Stimulated activated CD4-positive, alpha-beta T cell treated with anti-CD3 and anti-CD28 coated beads, Interleukin-1b, Interleukin-23, amount 100 ng/mL, for 1 hour (primary cell): ENCODE measurements at places on chromosomes 12 and 14.

GRCh38 chr12:121788176-121788818 lies 5.2 kb downstream of the RHOF start:
- no peak for DNase-seq

- DNase-seq, result no peak
Observed at GRCh38 chr14:60508707-60509437, at the start of gene SIX6. Gene SIX6 (plus strand): TSS chr14:60509146. CDS start chr14:60509399, 253 bp downstream.

DNA sequence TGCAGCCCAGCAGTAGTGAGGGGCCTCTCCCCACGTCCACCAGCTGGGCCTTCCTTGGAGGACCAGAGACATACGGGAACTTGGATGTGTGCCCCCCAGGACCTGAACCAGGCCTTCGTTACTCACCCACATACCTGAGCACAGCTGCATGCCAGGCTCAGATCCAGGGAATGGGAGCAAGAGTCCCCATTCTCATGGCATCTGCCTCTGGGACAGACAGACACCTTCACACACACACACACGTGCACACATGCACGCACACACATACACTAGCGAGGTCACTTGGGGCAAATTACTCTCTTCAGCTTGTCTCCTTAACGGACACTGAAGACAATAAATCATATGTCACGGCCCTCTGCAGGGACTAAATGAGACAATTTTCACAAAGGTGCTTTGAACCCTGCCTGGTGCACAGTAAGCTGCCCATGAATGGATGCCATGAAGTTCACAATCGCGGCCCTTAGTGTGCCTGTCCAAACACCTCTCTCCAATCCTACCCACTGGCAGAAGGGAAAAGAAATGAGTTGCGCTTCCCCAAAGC lies 5.7 kb downstream of the SCARB1 start:
- DNase-seq, result no peak

DNA sequence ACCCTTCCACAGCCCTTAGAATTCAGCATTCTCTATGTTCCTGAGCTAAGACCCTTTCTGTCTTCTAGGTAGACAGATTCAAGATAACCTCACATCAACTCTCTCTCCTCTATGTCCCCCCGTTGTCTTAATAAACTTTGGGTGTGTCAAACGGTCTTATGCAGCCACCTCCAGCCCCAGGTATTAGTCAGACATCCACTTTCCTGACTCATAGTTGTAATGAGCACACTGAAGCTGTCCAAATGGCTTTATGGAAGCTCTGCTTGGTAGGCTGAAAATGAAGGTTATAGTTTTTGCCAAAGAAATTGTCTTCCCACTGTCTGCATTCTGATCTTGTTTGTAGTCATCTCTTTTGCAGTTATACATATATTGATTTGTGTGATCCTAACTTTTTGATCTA lies 482.0 kb downstream of the RMST start:
- no peak for DNase-seq

- no peak for DNase-seq
Observed at GRCh38 chr12:49624921-49625577, 1.7 kb downstream of the PRPF40B start.

DNA sequence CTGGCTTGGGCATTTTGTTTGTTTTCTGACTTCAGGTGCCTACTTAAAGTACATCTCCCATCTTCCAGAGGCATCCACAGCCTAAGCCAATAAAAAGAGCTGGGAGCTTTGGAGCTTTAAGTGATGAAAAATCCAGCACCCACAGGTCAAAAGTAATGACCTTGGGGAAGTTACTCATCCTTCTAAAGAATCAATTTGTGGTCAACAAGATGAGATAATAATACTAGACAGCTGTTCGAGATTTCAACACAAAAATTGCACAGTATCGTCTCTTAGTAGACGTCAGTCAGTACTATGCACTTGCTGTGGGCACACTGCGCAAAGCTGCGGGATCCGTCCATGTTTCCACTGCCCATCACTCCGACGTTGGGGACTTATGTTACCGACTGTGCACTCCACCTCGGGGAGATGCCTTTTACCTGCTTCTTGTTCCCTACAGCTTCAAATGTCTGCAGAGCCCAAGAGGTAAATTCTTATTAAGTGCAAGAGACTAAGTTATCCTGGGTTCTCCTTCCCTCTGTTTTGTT lies 1.3 kb downstream of the ST8SIA1 start:
- DNase-seq, result no peak

GRCh38 chr12:40012711-40013110 lies 93.2 kb downstream of the SLC2A13 start:
- no peak for DNase-seq

- no peak for DNase-seq
Observed at GRCh38 chr12:71503579-71504391, 64.2 kb downstream of the LGR5 start.

GRCh38 chr14:68664225-68664681 lies 128.6 kb downstream of the ZFP36L1 start:
- DNase-seq, result no peak

- DNase-seq, result no peak
Observed at GRCh38 chr12:129815846-129816245, 88.0 kb downstream of the TMEM132D start.

GRCh38 chr12:106673141-106673540 lies 90.3 kb downstream of the RFX4 start:
- no peak for DNase-seq

GRCh38 chr12:14948672-14949071 lies 10.3 kb upstream of the ERP27 start:
- no peak for DNase-seq

DNA sequence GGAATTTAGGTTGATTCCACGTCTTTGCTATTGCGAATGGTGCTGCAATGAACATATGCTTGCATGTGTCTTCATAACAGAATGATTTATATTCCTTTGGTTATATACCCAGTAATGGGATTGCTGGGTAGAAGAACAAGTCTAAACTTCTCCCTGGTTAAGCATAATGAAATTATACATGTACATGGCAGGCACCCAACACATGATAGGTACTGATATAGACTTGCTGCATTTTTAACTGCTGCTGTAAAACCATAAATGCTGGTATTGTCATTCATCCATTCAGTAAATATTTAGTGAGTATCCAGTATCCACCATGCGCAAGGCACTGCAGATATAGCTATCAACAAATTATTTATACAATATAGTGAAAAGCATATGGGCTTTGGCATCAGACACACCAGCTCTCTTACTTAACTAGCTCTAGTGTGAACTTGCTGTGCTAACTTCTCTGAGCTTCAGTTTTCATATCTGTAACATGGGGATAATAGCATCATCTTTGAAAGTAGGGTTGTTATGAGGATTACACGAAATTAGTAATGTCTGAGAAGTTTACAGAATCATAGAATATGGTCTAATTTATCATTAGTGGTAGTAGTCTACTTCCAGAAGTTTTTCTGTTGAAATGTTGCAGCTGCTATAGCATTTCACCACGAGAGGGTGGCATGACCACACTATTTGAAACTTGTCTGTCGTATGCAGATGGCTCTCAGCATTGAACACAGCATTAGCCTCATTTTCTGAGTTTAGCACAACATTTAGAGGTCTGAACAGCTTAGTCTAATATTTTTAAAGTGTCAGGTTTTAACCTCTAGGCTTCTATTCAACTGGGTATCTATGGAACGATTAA lies 32.0 kb upstream of the SEL1L start:
- no peak for DNase-seq

GRCh38 chr14:91221270-91221669 lies 23.2 kb downstream of the GPR68 start:
- DNase-seq, result no peak

GRCh38 chr12:80925237-80925636 lies 12.5 kb downstream of the LIN7A start:
- DNase-seq, result no peak
